Camera-type eye (tissue), 1 donor: ENCODE measurements at places on chromosomes 3 and 15. TPM values are rescaled to one million over a fixed set of nuclear protein-coding genes. Genes with fewer than 3 reads are reported as not detected.

Gene ACP3
- total RNA-seq = 3.7 TPM

Gene MAP2K5
- total RNA-seq = 15.2 TPM

Gene UQCC5
- total RNA-seq = 2.5 TPM

Gene ZBED2
- total RNA-seq = 0.49 TPM

Gene CCDC12
- 30.2 TPM for total RNA-seq

Gene EFCC1
- total RNA-seq = 1.1 TPM

Gene ACAN
- total RNA-seq = 44.0 TPM

Gene CCDC54
- not detected for total RNA-seq

Gene MED12L
- 16.4 TPM for total RNA-seq

Gene FOXL2NB
- 7.9 TPM for total RNA-seq

Gene ROPN1
- total RNA-seq = not detected

Gene HSPBAP1
- 12.5 TPM for total RNA-seq

Gene ATP6V1A
- 111 TPM for total RNA-seq

Gene SMAD6
- 21.2 TPM for total RNA-seq

Gene CLDN16
- total RNA-seq = 0.16 TPM

Gene DCLK3
- 1.6 TPM for total RNA-seq

Gene EDC3
- total RNA-seq = 27.1 TPM

Gene TXNRD3
- total RNA-seq = 15.3 TPM

Gene PLSCR4
- total RNA-seq = 46.9 TPM

Gene C3orf85
- not detected for total RNA-seq

Gene UPK1B
- 10.1 TPM for total RNA-seq

Gene NLGN1
- total RNA-seq = 74.2 TPM

Gene RBP2
- not detected for total RNA-seq

Gene ZNF80
- not detected for total RNA-seq

Gene CHAC1
- total RNA-seq = 2.5 TPM

Gene TIGIT
- not detected for total RNA-seq

Gene SEMA3B
- 107 TPM for total RNA-seq

Gene CCDC51
- total RNA-seq = 10.4 TPM

Gene WDR49
- total RNA-seq = 1.1 TPM

Gene AADACL2
- total RNA-seq = 1.3 TPM

Gene IQCF6
- total RNA-seq = not detected

Gene AMOTL2
- 228 TPM for total RNA-seq

Gene MRAS
- total RNA-seq = 30.2 TPM

Gene SH3GL3
- total RNA-seq = 20.3 TPM

Gene GXYLT2
- 33.9 TPM for total RNA-seq

Gene KLHL24
- 301 TPM for total RNA-seq

Gene C3orf22
- not detected for total RNA-seq

Gene CFAP100
- total RNA-seq = not detected

Gene ITIH1
- total RNA-seq = not detected
